HTR-8/SVneo (cell line): ENCODE measurements at places on chromosomes 3 and 15.

- DNase-seq: no peak
These were observed 672.5 kb downstream of the NSUN3 start for GRCh38 chr3:94735354-94735753.

- no peak for DNase-seq
These were observed 2.2 kb upstream of the HDAC11 start for GRCh38 chr3:13477943-13478342.

DNA sequence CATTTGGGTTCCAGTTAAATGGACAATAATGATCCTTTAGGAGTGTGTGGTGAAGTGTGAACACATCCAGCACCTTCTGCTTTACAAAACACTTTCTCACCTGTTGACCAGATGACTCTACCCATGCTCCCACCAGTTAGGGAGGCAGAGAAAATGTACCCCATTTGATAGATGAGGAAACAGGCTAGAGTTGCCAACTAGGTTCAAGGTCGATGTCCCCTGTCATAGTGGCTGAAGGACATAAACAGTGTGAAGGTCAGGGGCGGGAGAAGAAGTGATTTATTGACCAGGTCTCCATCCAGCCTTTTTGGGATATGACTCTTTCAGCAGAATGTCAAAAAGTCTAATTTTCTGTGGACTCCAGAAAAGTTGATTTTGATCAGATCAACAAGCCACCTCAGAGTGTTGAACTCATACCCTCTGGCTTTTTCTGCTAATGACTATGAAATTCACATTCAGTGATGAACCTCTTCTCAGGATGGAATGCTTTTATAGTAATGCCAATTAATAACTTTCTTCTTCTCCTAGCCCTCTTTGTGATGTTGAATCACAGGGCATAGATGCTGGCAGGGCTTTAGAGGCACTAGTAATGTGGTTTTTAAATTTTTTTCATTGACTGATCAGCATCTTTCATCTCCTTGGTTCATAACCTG, 57.5 kb downstream of the CPN2 start:
- no peak for DNase-seq

- no peak for DNase-seq
These were observed 276.7 kb upstream of the TBC1D5 start for GRCh38 chr3:18019161-18019495.

DNA sequence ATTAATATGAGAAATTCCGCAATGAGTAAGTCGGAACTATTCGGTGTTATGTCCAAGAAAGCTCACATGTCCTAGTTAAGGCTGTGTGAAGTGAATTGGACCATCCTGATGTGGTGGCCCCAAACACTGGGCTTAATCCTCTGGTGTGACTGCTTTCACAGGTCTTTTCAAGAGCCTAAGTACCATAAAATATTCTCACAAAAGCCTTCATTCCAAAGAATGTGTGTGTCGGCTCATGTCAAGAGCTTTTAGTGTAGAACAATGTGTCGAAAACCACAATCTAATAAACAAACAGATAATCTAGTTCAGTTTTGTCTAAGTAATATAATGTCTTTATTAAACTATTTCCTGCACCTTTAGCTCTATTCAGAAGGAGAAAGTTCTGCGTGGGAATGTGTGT, 311.4 kb downstream of the LPP start:
- DNase-seq: no peak

DNA sequence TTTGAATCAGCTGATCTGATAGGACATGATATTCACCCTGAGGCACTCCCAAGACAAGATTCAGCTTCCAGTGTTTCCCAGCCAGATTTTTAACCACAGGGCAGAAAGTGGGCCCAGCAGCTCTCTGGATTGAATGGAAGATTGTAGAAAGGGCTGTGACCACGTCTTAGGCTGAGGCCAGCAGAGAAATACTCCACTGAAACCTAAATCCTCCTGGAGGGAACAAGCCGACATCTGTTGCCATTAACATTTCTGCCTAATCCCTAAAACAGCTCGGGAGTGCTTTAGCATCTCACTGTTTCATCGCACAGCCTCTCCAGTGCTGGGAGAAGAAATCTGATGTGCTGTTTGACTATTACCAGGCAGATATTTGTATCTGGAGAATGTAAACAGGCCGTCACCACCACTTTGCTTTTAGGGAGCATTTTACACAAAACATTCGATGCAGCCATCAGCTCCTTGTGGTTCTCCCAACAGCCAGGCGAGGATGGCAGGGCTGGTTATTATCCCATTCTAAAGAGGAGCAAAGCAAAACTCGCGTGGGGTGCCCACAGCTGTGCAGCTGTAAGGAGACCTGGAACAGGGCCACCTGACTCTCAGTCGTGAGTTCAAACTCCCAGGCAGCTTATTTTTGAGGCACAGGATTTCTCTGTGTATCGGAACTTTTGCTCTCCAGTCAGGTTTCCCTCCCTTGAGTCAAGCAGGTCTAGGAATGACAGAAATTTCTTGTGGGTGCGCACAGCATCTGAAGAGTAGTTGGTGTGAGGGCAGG, 117.4 kb downstream of the LIPC start:
- no peak for DNase-seq

DNA sequence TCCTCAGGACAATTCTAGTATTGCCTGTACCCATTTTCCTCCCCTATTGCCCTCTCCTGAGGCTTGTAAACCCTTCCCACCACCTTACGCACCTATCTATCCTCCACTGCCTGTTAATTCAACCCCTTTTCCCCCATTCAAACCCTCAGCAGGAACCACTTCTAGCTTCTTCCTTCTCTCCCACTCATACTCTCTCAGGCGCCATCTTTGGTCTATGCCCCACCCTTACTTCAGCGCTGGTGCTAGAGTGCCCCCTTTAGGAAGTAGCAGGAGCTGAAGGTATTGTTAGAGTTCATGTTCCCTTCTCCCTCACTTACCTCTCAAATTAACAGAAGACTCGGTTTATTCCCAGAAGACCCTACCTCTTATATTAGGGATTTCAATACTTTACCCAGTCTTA, 121.8 kb upstream of the NLGN1 start:
- DNase-seq: no peak

- no peak for DNase-seq
These were observed 161.2 kb upstream of the RGMA start for GRCh38 chr15:93250209-93250608.

DNA sequence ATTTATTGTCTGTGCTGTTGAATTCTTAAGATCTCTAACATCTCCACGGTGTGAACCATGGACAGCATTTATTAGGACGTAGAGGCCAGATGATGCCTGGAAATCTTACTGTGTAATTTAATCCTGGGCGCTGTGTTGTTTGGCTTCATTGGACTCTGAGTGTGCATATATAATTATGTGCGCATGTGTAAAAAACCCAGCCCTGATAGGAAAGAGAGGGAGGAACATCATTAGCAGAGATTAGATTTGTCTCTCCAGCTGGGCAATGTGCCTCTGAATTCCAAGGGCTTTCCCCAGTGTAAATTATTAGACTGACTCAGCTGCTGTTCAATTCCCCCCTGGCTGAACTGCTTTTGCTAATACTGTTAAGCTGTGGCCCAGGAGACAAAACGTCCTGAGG, 39.6 kb downstream of the MAP3K13 start:
- DNase-seq: no peak

DNA sequence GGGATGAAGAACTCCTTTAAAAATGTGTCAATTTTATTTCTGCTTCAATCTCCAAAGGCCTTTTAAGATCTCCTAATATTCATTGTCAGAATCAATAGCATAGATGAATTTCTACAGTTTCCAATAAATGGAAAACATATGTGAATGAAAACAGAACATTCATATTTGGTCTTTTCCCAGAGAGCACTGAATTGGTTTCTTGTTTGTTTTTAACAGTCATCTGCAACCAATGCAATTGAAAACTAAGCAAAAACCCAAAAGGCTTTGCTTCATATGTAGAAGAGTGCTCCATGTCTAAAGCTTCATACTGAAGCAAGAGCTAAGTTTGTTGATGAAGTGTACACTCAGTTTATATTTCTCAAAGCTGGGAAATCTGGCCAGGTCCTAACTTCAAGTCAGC, 426.5 kb upstream of the CDIN1 start:
- DNase-seq: no peak

DNA sequence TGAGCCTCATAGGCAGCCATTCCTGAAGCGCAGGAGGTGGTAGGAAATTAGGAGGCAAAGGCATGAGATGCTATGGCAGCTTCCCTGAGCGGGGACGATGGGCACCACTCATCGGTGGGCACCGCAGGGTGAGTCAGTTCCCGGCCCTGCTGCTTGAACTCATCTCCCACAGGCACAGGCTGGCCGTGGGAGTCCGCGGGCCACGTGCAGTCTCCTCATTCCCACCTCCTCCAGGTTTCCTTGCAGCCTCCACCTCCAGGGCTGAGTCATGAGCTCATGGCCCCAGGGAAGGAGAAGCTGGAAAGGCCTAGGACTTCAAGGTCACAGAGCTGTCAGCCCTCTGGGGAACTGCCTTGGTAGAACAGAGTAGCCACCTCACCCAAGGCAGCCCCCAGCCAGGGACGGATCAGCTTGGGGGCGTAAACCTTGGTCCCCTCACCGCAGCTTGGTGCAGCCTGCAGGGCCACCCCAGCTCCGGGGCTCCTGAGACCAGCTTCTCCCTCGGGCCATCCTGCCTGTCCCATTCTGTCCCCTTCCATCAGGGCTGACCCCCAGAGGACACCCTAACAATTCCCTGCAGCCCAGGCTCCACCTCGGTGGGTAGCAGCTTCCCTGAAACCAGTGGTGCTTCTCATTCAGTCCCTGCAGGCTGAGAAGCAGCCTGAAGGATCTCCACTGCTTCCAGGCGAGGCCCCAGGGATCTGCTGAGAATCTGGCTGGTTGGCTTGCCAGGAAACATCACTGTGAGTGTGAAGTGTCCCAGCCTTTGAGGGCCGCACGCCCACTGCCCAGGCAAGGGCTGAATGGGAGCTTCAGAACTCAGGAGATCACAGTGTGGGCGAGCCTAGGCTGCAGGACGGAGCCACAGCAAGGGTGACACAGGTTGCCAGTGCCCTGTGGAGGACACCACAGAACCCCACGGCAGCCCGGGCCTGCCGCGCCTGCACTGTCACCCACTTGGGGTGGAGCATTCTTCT, 150.7 kb upstream of the MEF2A start:
- DNase-seq: no peak
